Lung (tissue), 17 donors: ENCODE measurements at places on chromosomes 12 and 14. TPM values are rescaled to one million over a fixed set of nuclear protein-coding genes. Genes with fewer than 3 reads are reported as not detected.

Gene TMEM19
- 8.9 TPM for polyA plus RNA-seq

Gene PAH
- polyA plus RNA-seq: not detected

Gene TMEM132D
- polyA plus RNA-seq: 0.06 TPM

Gene KRT83
- polyA plus RNA-seq: not detected

Gene MYL2
- polyA plus RNA-seq: 0.65 TPM

Gene HSPA2
- polyA plus RNA-seq: 11.3 TPM

Gene SLC5A8
- 3.4 TPM for polyA plus RNA-seq

Gene C14orf132
- polyA plus RNA-seq: 27.7 TPM

Gene RBM19
- 20.4 TPM for polyA plus RNA-seq

Gene CYP27B1
- polyA plus RNA-seq: 1.7 TPM

Gene SNRNP35
- 20.7 TPM for polyA plus RNA-seq

Gene OVCH1
- 0.69 TPM for polyA plus RNA-seq

Gene TMEM117
- polyA plus RNA-seq: 1.2 TPM

Gene SOAT2
- polyA plus RNA-seq: 0.10 TPM
